Stimulated activated CD4-positive, alpha-beta T cell treated with anti-CD3 and anti-CD28 coated beads, Interleukin-2, amount 100 ng/mL, for 48 hours (primary cell): ENCODE measurements at places on chromosomes 16 and 17.

- DNase-seq: no peak
Measured at GRCh38 chr17:65690626-65691310, 129.3 kb upstream of the AXIN2 start.

DNA sequence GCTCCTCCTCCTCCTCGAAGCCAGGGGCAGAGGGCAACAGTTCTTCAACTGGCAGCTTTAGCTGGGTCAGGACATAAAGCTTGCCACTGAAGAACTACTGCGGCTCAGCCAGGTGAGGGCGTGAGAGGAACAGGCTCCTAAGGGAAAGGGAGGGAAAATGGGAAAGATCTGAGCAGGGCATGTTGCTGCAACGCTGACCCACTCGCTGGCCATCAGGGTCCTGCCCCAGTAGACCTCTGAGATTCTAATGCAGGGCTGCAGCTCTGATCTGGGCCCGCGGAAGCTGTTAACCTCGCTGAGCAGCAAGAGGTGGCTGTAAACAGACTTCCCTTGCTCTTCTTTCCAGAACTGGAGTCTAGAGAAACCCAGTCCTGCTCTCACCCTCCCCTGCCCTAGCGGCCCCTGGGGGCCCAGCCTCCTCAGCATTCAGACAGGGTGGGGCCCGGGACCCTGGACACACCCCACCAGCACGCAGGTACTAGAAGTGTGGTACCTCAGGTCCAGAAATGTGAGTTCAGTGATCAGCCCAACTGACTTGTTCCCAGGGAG is 3.8 kb upstream of the TLCD2 start:
- DNase-seq: no peak

- DNase-seq: no peak
Measured at GRCh38 chr16:85392756-85393673, 220.1 kb upstream of the GSE1 start.

DNA sequence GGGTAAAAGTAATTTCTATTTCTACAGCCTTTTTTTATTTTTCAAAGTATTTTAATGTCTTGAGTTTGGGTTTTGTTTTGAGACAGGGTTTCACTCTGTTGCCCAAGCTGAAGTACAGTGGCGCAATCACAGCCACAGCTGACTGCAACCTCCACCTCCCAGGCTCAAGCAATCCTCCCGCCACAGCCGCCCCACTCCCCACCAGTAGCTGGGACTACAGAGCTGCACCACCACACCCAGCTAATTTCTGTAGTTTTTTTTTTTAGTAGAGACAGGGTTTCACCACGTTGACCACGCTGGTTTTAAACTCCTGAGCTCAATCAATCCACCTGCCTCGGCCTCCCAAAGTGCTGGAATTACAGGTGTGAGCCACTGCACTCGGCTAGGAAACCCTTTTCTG is 44.0 kb downstream of the TUBD1 start:
- DNase-seq: no peak

GRCh38 chr17:58783380-58783779 is 27.7 kb downstream of the PPM1E start:
- no peak for DNase-seq

GRCh38 chr17:30926516-30926915 is 4.8 kb downstream of the ADAP2 start:
- no peak for DNase-seq

DNA sequence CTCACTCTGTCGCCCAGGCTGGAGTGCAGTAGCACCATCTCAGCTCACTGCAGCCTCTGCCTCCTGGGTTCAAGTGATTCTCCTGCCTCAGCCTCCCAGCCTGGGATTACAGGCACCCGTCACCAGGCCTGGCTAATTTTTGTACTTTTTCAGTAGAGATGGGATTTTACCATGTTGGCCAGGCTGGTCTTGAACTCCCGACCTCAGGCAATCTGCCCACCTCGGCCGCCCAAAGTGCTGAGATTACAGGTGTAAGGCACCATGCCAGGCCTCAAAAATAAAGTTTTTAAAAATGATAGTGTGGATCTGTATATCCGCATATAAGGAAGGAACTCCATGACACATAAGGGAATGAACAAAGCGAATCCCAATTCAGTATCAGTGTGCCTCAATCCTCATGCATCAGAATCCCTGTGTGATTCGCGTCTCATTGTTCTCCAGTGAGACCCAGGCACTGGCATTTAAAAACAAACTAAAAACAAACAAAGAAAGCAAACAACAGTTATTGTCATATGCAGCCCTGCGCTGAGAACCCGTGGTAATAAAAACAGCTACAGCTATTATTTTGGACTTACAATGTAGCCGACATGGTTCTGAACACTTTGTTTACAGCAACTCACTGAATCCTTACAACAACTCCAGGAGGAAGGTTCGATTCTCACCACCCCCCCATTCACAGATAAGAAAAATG is 54.1 kb upstream of the CREBBP start:
- DNase-seq: no peak

DNA sequence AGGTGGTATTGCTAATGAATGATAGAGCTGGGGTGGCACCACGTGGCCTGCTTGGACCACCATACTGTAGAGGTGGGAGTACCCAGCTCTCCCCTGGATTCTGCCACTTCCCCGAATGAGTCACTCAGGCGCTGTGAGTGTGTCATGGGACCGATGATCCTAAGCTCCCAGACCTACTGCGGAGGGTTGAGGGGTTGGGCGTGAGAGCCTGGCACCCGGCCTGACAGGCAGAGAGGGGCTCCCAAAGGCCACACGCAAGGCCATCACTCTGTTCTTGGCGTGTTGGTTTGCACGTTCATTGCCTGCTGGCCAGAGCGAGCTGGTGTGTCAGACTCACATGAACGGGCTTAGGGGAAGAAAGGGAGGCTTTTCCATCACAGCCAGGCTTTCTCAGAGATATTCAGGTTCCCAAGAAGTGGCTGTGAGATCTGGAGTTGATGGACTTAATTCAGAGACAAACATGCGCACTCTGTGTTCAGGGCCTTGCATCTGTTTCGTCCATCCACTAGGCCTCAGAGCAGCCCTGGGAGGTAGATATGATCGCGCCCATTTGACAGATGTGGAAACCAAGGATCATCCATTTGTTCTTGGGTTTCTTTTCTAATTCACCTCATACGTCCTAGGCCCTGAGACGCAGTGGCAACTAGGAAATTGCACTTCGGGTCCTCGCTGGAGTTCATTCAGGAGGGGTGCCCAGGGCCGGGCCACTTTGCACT is 41.4 kb downstream of the CMIP start:
- DNase-seq: no peak

DNA sequence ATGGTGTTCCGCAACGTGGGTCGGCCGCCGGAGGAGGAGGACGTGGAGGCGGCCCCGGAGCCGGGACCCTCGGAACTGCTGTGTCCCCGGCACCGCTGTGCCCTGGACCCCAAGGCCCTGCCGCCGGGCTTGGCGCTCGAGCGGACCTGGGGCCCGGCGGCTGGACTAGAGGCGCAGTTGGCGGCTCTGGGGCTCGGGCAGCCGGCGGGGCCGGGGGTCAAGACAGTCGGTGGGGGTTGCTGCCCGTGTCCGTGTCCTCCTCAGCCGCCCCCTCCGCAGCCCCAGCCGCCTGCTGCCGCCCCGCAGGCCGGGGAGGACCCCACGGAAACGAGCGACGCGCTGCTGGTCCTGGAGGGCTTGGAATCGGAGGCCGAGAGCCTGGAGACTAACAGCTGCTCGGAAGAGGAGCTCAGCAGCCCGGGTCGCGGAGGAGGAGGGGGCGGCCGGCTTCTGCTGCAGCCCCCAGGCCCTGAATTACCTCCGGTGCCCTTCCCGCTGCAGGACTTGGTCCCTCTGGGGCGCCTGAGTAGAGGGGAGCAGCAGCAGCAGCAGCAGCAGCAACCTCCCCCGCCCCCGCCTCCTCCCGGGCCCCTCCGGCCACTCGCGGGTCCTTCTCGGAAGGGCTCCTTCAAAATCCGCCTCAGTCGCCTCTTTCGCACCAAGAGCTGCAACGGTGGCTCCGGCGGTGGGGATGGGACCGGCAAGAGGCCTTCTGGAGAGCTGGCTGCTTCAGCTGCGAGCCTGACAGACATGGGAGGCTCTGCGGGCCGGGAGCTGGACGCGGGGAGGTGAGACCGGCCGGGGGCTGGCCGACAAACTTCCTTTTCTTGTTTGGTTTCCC is 821 bp downstream of the SOCS7 start:
- DNase-seq: peak; percentile 15

DNA sequence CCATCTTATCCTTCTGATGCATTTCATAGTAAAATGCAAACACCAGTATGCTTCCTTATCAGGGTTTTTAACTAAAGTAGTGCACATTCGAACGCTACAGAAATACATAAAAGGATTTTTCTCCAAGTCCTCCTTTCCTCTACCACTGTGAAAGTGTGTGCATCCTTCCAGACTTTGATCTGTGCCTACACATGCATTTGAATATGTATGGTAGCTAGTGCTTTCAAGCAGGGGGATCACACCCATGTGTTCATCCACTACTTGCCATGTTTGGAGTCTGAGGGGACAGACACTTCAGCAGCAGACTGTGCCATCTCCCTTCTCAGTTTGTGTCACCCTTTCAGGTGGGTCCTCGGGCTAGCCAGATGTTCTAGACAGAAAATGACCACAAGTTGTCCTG is 14.9 kb downstream of the LDHD start:
- no peak for DNase-seq

GRCh38 chr17:28983286-28984230 is 22.3 kb downstream of the SEZ6 start:
- DNase-seq: no peak

DNA sequence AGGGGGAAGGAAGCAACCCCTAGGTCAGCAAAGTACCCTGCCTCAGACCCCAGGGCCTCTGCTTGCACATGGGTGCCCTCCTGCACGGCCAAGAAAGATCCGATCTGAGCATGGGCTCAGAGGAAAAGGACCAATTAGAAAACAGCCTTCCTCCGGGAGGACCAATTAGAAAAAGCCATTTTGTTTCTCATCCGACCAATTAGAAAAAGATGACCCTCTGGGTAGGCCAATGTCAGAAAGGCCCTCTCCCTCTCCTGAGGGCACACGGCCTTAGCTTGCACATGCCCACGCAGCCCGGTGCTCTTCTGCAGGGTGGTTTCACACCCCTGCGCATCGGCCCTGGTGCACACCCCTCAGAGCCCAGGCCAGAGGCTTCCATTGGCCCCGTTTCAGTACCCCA is 5.1 kb upstream of the CISD3 start:
- no peak for DNase-seq
